H7 (cell line): ENCODE measurements at places on chromosomes 12 and 14. TPM values are rescaled to one million over a fixed set of nuclear protein-coding genes. Genes with fewer than 3 reads are reported as not detected.

DNA sequence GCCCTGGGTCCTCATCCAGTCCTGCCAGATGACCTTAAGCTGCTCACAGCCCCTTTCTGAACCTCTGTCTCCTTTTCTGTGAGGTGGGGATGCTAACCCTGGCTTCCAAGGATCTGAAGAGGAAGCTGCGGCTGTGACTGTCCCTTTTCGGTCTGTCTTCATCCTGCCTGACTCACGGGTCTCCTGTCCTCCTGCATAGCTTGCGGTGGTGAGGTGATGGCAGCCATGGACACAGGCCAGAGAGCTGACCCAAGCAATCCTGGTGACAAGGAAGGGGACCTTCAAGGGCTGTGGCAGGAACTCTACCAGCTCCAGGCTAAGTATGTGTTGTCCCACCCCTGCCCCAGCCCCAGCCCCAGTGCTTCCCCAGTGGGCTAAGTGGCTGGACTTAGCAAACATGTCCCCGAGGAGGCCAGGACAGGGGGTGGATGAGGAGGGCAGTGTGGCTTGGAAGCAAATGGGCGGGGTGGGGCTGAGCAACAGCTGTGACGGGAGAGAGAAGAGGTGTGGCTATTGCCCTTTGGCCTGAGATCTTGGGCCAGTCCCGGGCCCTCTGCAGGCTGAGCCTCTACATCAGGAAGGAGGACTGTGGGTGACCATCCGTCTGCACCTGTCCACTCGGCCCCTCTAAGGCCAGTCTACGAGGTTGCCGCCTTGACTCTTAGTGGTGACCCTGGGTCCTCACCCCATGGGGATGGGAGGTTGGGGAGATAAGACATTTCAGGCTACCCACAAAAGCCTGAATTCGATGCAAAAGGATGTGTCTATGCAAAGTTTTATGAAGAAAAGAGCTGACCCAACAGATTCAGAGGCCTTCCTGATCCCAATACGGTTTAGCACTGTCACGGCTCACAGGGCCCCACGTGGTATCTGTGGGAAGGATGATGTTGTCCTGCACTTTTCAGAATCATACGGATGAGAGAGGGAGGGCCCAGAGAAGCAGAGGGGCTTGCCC is 1.1 kb downstream of the CCDC197 start:
- no peak for DNase-seq

GRCh38 chr12:107992870-107993451 is 136.1 kb upstream of the WSCD2 start:
- peak; percentile 37 for DNase-seq

GRCh38 chr12:48084066-48084465 is 21.8 kb downstream of the SENP1 start:
- no peak for DNase-seq

- no peak for DNase-seq
Measured at GRCh38 chr12:27790179-27790578, 10.1 kb upstream of the MANSC4 start.

GRCh38 chr12:92533280-92533890 is 169.4 kb upstream of the PLEKHG7 start:
- no peak for DNase-seq

- peak; percentile 85 for DNase-seq
Measured at GRCh38 chr14:102584871-102585869, 7.3 kb upstream of the RCOR1 start.

- DNase-seq: no peak
Measured at GRCh38 chr12:71194657-71195056, 36.9 kb upstream of the TSPAN8 start.

GRCh38 chr12:59268295-59268809 is 327.5 kb upstream of the SLC16A7 start:
- DNase-seq: no peak

DNA sequence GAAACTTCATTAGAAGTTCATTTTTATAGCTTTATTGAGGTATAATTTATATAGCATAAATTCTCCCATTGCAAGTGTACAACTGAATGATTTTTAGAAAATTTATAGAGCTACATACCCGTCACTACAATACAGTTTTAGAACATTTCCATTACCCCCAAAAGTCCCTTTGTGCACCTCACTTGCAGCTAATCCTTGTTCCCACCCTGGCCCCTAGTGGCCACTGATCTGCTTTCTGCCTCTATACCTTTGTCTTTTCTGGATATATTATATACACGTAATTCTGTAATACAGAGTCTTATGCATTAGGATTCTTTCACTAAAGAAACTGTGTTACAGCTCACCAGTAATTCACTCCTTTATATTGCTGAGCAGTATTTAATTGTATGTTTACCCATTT is 145.1 kb upstream of the DIO2 start:
- peak; percentile 3 for DNase-seq

DNA sequence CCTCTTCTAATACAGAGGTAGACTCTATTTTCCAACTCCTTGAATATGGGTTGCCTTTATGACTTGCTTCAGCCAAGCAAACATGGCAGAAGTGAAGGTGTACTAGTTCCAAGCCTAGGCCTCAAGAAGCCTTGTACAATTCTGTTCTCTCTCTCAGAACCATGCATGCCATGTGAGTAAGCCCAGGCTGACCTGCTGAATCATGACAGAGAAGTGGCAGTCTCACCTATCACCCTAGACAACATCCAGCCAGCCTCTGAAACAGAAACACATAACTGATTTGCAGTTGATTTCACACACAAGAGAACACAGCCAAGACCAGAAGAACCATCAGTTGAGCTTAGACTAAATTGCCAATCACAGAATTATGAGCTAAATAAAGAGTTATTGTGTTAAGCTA is 157.2 kb downstream of the GARIN6 start:
- no peak for DNase-seq

- no peak for DNase-seq
Measured at GRCh38 chr14:100856056-100856950, 30.4 kb downstream of the MEG3 start.

DNA sequence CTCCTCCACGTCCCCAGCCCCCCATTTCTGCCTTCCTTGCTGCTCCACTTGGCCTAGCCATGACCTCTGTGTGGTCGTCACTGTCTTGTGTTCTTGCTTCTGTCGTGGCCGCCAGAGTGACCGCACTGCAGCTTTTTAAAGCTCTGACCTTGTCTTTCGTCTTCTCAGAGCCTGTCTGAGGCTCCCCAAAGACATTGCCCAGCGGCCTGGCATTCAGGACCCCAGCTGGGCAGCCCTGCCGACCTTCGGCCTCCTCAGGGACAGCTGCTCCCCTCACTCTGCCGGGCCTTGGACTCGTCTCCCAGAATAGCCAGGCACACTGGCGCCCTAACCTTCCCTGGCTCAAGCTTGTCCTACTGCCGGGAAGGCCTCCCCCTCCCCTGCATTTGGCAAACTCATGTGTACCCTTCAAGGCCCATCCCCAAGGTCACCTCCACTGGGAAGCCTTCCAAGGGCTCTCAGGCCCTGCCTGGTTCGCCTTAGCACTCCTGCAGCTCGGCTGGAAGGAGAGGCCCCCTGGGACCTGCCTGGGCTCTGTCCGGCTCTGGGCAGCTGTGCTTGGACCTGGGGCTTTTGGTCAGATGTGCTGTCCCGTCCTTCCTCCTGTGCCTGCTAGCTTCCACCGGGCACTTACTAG is 15.7 kb upstream of the DLK1 start:
- no peak for DNase-seq

GRCh38 chr12:72511906-72512305 is 239.7 kb downstream of the TRHDE start:
- no peak for DNase-seq

DNA sequence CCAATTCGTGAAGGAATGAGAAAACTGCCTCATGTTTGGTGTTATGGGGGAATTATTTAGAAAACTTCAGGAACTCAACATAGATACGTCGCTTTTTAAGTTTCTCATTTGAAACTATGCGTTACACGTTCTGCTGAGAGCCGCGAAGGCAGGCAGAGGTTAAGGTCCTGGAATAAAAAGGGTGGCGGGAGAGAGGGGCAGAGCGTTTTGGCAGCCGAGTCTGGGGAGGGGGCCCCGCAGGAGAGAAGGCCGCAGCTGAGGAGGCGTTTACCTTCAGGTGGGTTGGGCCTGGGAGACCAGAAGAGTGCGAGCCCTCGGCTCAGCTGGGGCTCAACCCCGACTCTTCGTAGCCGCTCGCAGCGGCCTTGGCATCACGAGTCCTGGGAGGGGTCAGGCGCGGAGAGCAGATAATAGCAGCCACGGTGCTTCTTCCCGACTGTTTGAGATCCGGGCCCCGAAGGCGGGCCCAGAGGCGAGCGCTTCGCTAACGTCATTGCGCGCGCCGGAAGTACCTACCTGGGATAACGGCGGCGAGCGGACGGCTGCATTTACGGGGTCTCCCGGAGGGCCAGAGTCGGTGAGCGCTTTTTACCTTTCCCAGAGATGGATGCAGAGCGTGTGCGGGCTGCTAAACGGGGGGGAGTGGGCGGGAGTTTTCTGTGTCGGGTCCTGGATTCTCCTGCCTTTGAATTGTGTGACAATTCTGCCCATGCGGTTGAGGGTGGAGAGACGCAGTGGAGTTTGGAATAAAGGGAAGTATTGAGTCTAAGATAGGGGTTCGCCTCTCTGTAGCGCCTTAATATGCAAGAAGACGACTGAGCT is at the start of the genes PPHLN1 and ZCRB1:
Gene PPHLN1 (plus strand): TSS at position 515 of the 822 bp plus-strand sequence. CDS start 9,736 bp downstream, outside the sequence.
Gene ZCRB1 (minus strand): TSS at position 442 of the 822 bp plus-strand sequence. CDS start 1,992 bp downstream, outside the sequence.
- peak; percentile 90 for DNase-seq

- DNase-seq: no peak
Measured at GRCh38 chr12:116432314-116432750, 126.8 kb upstream of the MAP1LC3B2 start.

GRCh38 chr12:67748743-67749040 is 100.1 kb downstream of the DYRK2 start:
- no peak for DNase-seq

GRCh38 chr14:20808162-20808483 is 5.5 kb upstream of the RNASE1 start:
- no peak for DNase-seq

- no peak for DNase-seq
Measured at GRCh38 chr12:57744194-57744776, 554 bp upstream of the TSPAN31 start.

- no peak for DNase-seq
Measured at GRCh38 chr12:119940897-119941296, 48.1 kb upstream of the BICDL1 start.

GRCh38 chr12:104024348-104024747 is 25.6 kb downstream of the GLT8D2 start:
- no peak for DNase-seq

DNA sequence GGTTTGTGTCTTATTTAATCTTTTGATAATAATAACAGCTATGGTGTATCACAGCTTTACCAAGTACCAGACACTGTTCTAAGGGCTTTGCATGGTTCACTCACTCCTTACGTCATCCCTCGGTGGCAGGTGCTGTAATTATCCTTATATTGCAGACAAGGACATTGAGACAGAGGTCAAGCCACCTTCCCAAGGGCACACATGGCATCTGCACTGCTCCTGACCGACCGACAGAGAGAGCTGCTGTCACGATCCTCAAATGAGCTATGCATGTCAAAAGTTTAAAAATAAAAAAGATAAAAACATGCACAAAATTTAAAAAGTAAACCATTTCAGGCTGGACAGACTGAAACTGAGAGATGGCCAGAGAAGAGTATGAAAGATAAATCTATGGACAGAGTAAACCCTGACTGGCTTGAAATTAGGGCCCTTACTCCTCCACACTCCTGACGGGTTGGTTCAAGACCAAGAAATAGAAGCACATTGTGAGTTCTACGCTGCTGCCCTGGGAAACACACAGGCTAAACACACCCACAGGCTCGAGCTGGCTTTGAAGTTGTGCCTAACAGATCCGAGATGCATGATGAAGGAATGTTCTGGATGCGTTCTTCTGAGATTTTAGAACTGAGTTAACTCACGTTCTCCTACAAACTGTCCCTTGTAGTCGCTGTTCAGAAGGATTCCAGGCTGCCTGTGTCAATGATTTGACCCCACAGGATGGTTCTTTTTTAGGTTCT is 268.7 kb downstream of the ZFP36L1 start:
- no peak for DNase-seq

DNA sequence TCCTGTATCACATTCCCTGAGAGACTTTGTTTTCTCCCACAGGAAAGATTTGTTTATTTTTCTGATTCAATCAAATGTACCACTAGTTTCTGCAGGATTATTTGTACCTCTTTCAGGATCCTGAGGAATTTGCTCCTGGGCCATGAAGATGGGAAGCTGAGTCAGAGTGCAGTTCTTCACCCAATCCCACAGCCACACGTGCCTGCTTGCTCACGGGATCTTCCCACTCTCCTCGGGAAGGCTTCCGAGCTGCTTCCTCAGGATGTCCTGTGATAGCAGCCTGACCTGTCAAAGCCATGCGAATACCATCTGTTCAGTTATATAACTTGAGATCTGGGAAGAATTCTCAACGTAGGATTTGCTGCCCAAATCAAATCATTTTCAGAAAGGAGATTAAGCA is 41.8 kb upstream of the HIF1A start:
- DNase-seq: no peak

- DNase-seq: peak; percentile 6
Measured at GRCh38 chr12:44618946-44619345, 257.2 kb downstream of the NELL2 start.

TPH2 gene
- 0.11 TPM in 1 of 2 replicates, not detected in the other for total RNA-seq

CLEC6A gene
- 0.07 and 0.31 TPM in 2 replicates for total RNA-seq

RD3L gene
- total RNA-seq: not detected in 2 replicates

METAP2 gene
- 106 and 129 TPM in 2 replicates for total RNA-seq

CABP1 gene
- 4.4 and 6.0 TPM in 2 replicates for total RNA-seq

LTB4R gene
- 4.2 and 5.0 TPM in 2 replicates for total RNA-seq
